Mucosa of gallbladder (tissue), 1 donor: ENCODE measurements at places on chromosomes 2 and 18. TPM values are rescaled to one million over a fixed set of nuclear protein-coding genes. Genes with fewer than 3 reads are reported as not detected.

The NDC80 gene
- 1.4 TPM for total RNA-seq

The UGT1A10 gene
- 47.5 TPM for total RNA-seq

The DYSF gene
- total RNA-seq: 12.8 TPM

The KLHL29 gene
- 22.3 TPM for total RNA-seq

The ERFE gene
- 0.35 TPM for total RNA-seq

The SERPINB2 gene
- total RNA-seq: not detected

The ACAA2 gene
- 84.2 TPM for total RNA-seq

The SLC9A2 gene
- total RNA-seq: 19.9 TPM

The NCKAP5 gene
- 3.9 TPM for total RNA-seq

The ATG9A gene
- total RNA-seq: 73.1 TPM

The CHN1 gene
- total RNA-seq: 15.3 TPM

The BCL11A gene
- 21.3 TPM for total RNA-seq

The CCDC74A gene
- 11.5 TPM for total RNA-seq

The HOXD11 gene
- not detected for total RNA-seq

The IL1B gene
- total RNA-seq: 33.2 TPM

The MOCOS gene
- total RNA-seq: 7.5 TPM

The CPO gene
- total RNA-seq: 0.23 TPM

The SLC35F5 gene
- total RNA-seq: 82.6 TPM

The CLHC1 gene
- 20.1 TPM for total RNA-seq

The PRSS56 gene
- total RNA-seq: not detected

The FIGN gene
- total RNA-seq: 5.9 TPM
